Left lung (tissue), 14 donors: ENCODE measurements at places on chromosomes 7 and 10.

DNA sequence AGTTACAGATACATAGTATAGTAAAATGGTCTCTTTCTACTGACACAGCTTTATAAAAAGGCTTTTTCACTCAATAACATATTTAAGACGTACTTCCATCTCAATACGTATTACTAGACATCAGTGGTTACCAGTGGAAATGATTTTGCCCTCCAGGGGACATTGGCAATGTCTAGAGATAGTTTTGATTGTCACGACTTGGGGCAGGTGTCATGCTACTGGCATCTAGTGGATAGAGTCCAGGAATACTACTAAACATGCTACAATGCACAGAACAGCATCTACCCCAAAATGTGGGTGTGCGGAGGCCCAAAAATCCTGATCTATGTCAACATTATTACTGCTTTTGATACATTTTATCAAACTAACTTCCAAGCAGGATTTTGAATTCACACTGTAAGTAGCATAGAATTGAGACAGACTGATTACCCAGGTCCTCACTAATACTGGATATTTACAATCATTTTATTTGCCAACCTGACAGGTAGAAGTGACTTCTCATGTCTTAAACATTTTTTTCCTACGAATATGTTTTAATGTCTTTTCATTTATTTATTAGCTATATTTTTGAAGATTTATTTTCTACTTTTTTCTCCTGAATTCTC is 53.8 kb downstream of the HGF start:
- DNase-seq = no peak

DNA sequence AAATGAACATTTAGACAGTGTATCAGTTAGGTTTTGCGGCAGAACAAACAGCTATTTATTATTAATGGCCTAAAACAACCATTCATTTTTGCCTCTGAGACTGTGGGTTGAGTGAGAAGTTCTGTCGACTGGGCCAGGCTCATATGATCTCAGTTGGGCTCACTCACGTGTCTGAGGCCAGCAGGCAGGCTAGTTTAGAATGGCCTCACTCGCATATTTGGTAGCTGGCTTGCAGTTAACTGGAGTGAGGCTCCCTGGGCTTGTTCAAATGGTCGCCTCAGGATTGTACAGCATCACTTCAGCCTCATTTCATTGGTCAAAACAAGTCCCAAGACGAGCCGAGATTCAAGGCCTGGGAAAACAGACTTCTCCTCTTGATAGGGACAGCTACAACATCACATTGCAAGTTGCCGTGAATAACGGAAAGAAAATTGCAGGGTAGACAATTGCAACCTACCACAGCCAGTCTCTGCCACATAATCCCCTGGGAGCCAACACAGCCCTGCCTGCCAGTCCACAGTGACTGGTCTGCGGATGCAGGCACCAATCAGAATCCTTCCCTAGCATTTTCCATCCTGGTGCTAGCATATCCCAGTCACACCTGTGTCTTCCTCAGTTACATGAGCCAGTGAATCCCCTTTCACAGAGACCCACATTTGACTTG is 23.1 kb upstream of the PPIF start:
- no peak for DNase-seq

GRCh38 chr7:51059504-51060142 is 257.0 kb downstream of the COBL start:
- DNase-seq = no peak

GRCh38 chr7:132508724-132509353 is 67.4 kb downstream of the PLXNA4 start:
- no peak for DNase-seq

- no peak for DNase-seq
These were observed 72.9 kb upstream of the GRID1 start for GRCh38 chr10:86439544-86439943.

- no peak for DNase-seq
These were observed 18.8 kb downstream of the CROT start for GRCh38 chr7:87364246-87364645.

DNA sequence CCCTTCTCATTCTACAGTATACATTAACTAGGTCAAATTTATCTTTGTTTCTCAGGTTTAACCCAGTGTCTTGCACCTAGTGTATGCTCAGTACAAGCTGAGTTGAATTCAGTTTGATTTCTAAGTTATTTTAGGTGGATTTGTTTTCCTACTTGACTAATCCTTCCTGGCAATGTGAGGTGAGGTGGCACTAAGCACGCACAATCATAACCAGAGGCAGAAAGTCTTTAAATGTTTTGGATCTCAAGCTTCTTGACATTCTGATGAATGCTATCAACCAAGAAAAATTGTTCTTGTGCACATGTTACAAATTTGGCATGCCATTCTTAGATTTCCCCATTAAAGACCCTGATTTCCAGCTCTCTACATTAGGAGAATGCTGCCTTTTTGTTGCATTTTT is 3.2 kb downstream of the BZW2 start:
- DNase-seq = no peak

- DNase-seq = no peak
These were observed 348.5 kb downstream of the CXCL12 start for GRCh38 chr10:44036425-44036824.

DNA sequence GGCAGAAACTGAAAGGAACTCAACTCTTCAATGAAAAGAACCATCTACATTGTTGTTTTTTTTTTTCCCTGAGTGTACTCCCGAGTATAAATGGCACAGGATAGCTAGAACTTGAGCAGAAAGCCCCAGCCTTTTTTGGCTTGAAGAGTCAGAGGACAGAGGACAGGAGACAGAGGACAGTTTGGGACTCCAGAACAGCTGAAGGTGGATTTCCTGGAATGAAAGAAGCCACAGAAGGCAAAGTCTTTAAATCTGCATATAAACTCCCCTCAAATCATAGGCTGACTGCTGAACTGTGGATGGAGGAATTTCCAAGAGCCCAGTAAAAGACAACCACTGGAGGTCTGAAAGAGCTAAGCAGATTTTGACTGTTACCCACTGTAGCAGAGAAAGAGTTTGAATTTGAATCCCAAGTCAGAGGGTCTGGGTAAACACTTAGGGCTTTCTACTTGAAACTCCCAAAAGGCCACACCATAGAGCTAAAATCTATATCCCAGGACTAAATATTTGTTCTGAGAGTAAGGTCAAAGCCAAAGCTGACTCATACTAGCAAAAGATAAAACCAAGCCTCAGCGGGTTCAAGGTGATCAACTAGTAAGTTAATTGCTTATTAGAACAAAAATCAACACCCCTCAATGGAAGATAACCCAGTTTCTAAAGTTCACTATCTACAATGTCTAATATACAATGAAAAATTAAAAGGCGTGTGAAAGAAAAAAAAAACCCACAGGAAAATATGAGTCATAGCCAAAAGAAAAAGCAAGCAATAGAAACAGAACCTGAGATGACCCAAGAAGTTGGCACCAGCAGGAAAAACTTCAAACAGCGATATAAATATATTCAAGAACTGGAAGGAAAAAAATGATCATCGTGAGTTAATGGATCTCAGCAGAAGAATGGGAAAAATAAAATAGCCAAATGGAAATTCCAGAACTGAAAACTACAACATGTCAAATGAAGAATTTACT is 1.8 kb upstream of the OPN1SW start:
- DNase-seq = no peak

DNA sequence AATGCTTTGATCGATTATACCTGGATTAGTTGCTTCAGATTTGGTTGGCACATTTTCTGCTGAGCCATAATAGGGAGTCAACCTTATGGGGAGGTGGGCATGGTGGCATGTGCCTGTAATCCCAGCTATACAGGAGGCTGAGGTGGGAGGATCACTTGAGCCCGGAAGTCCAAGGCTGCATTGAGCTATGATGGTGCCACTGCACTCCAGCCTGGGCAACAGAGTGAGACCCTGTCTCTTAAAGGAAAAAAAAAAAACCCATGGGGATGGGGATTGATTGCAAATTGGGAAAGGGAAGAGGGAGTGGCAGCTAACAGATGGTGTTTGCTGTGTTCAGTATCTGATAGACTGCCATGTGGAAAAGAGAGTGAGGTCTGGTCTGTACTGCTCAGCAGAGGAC is 11.1 kb downstream of the STK17A start:
- DNase-seq = no peak

- no peak for DNase-seq
These were observed at the start of gene PDGFA for GRCh38 chr7:519484-520390. Gene PDGFA, minus strand, starts transcription at chr7:519846. Its CDS starts 845 bp downstream, at chr7:519001.

GRCh38 chr10:85784792-85785191 is 581.8 kb downstream of the GRID1 start:
- DNase-seq = no peak

DNA sequence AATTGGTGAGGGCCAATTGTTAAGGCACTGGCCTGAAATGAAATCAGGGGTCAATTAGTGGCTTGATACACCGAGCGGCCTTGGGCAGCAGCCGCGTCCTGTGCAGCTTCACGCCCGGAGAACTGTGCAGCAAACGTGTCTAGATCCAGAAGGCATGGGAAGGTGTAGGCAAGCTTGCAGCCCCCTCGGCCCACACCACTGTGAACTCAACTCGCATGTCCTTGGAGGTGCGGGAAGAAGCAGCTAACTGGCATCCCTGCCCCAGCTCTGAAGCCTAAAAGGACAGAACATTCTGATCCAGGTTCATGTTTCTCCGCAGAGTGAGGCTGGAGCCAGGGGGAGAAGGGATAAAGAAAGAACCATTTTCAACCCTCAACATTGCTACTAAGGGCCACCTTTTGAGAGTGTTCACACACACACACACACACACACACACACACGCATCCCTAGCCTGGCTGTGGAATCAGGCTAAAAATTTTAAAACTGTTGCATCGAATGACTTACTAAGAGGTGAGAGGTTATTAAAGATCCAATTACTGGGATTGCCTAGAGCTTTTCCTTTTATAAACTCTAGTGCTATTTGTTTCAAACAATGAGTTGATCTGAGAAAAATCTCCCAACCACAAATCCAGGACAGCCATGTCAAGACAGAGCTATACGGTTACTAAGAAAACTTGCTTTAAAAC is 104.0 kb downstream of the PARP12 start:
- no peak for DNase-seq

DNA sequence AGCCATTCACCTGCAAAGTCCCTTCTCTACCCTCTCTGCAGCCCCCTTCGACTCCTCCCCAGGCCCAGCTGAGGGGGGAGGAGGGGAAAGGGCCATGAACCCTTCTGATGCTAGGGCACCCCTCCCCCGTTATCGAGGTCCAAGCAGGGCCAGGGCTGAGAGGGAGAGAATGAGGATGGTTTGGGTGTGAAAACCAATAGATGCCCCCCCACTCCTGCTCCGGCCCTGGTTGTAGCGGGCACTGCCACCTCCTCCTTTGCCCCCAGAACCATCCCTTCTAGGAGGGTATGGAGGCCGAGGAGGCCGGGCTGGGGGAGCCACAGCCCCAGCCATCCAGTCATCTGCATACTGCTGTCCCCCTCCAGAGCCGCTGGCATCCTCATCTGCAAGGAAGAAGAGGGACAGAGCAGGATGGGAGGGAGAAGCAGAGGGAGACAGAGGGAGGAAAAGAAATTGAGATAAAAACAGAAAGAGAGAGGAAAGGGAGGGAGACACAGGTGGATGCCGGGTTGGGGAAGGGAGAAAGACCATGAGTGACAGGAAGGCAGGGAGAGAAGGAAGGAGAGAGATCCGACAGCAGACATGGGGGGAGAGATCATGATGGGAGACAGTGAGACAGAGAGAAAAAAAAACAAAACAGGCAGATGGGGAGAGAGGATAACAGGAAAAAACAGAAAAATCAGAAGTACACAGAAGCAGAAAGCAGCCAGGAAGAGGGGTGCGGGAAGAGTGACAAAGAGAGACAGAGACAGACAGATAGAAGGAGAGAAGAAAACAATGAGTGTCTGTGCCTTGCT is 1.9 kb upstream of the GAL3ST4 start:
- no peak for DNase-seq

DNA sequence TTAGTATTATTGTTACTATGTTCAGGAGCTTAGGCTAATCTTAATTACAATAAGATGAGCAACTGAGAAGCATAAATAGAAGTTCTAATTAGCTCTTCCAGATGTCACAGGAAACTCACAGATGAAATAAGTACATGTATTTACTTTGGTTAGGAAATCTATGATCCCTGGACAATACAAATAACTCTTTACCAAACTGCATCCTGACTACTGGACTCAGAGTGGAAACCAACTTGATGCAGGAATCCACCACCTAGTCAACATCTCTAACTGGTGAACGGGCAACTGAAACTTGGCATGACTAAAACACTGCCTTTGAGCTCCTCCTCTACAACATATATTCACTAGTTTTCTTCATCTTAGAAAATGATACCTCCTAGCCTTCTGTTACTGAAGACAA is 193.2 kb downstream of the AGMO start:
- DNase-seq = no peak

DNA sequence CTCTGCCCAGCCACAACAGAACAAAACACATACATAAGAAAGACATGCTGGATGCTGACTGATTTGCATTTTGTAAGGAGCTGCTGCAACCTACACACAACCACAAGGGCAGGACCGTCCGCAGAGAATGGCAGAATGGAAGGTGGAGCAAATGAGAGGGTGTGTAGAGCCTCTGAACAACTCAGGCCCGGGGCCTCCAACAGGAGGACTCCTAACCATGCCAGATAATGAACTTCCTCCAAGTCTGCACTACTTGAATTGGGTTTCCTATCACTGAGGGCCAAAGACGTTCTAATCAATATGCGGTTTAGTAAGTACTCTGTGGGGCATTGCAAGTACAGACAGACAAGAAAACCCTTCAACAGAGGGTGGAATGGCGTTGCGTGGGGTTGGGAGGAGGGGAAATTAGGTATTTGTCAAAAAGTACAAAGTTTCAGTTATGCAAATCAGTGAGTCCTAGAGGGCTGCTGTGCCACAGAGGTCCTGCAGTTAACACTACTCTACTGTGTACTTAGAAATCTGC is 14.6 kb downstream of the VOPP1 start:
- DNase-seq = no peak

- no peak for DNase-seq
These were observed 118.0 kb upstream of the PITRM1 start for GRCh38 chr10:3290550-3290949.

- DNase-seq = no peak
These were observed 112.4 kb upstream of the PPP2R2D start for GRCh38 chr10:131788386-131788785.

DNA sequence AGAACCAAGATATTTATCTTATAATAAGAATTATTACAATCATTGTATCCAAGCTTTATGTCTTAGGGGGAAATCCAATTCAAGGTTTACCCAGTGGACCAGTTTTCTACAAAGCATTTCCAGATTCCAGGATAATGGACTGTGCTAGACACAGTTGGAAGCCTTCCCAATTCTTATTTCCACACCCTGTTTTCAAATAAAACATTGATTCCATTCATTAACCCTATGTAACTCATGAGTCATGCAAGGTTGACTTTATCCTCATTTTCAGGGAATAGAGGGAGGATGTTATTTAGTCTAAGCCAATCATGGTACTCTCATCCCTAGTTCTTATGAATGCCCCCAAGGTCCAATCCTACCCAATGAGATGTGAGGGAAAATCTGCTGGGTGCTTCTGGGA is 145.7 kb downstream of the RNLS start:
- no peak for DNase-seq

- DNase-seq = no peak
These were observed 46.3 kb upstream of the DMBT1 start for GRCh38 chr10:122514045-122514840.

DNA sequence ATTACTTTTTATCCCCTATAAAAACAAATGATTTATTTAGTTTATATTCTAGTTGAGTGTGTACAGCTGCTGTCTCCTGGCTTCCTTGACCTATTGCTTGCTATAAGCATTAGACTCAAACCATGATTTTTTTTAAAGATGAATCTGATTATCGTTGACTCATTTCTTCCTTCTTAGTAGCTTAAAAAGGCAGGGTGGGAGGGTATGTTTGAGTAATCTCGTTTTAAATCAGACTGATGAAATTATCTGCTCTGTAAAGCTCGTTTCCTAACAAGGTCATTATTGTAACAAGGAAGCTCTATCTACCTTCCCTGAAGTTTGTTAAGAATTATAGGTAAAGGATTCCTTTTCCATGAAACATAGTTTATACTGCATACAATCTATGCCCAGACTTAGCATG is 276.3 kb upstream of the KCND2 start:
- DNase-seq = no peak
